NT2/D1 (cell line): ENCODE measurements at places on chromosomes 13 and 19.

DNA sequence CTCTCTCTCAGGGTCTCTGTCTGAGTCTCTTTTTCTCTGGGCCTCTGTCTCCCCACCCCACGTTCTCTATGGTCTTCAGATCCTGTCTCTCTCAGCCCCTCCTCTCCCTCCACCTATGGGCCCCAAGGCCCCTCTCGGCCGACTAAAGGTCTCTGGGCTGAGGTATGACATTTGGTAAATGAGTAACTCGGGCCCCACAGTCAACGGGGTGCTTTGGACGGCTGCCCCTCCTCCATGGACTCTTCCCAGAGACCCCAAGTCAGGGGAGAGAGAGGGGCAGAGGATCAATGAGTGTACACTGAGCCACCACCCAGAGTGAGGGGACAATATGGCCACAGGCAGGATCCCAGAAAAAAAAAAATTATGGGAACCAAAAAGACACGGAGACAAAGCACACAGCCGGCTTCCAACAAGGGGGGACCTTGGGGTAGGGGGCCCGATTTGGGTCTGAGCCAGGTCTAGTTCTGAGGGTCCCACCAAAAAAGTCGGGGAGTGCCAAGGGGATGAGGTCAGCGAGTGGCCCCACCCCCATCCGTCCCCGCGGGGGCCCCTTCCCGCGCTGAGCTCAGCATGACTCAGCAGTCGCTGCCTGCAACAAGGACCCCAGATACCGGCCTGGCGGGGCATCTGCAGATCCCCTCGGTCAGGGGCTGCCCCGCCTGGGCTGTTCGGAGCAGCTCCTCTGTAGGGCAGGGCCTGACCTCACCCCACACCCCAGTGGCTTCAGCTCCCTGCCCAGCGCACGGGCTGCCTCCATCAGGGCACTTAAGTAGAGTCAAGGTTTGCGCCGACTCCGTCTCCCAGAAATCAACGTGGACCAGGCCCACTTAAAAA lies 1.5 kb upstream of the FTL start:
- DNase-seq = no peak

DNA sequence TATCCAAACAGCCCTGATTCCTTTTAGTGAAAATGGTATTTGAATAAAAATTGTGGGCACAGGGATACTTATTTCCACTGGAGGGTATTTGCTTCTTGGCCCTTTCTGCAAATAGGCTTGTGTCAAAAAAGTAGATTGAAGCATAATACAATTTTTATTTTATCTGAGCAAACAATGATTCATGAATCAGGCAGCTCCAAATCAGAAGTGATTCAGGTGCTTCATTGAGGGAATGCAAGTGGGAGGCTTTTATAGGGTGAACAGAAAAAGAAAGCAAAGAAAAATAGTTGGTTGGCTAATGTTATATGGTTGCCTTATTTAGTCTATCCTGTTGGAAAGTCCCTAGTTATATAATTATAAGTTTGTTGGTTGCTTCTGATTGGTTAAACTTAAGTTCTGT lies 117.9 kb downstream of the ITGBL1 start:
- no peak for DNase-seq

DNA sequence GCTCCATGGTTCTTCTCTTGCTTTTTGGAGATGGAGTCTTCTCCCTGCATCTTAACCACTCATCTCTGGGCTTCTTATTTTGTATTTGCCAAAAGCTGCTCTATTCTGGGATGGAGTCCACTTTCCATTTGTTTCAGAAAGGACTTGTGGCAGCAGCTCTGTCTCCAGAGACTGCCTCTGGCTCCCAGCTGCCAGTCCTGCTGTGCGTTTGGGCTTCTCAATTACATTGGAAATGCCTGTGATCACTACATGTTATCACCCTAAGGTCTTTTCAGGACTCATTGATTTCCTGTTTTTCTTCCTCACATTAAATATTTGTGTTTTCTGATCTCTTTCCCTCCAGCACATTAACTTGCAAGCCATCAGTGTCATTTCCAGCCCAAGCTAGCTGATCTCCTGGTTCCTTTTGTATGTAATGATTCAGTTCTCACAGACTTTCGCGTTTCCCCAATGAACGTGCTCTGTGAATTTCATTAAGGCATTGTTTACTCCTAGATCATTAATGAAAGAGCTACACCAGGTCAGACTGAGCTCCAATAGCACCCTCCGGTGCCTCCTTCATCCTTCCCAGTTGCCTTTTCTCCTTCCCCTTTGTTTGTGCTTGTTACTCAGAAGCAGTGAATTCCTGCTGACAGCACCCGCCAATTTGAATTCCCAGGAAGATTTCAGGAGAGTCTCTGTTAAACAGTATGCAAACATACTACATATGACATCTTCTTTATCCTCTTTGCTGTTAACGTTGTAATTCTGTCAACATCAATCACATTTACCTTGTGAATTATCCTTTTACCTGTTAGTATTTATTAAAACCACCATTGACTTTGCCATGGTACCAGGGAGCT lies 3.0 kb downstream of the CBY2 start:
- DNase-seq = no peak

- no peak for DNase-seq
Measured at GRCh38 chr13:26024558-26024957, 27.3 kb downstream of the SHISA2 start.

DNA sequence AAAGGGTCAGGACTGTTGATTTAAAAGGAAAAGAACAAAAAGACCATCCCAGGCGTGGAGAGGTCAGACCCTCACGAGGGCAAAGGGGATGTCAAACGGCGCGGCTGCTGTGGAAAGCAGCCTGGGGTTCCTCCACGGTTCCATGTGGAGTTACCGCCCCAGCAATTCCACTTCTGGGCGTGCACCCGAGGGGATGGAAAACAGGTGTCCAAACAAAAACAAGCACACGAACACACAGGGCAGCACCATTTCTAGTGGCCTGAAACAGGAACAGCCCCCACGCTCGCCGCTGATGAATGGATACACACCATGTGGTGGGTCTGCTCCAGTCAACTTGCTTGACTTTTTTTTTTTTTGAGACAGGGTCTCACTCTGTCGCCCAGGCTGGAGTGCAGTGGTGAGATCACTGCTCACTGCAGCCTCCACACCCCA lies 11.2 kb downstream of the AP3D1 start:
- no peak for DNase-seq

- DNase-seq = no peak
Measured at GRCh38 chr13:43445668-43446067, 341.1 kb downstream of the ENOX1 start.
